Activated CD8-positive, alpha-beta T cell treated with anti-CD3 and anti-CD28 coated beads for 36 hours (primary cell): ENCODE measurements at places on chromosomes 6 and 20. TPM values are rescaled to one million over a fixed set of nuclear protein-coding genes. Genes with fewer than 3 reads are reported as not detected.
A peak's percentile ranks its signal among the peaks of the same experiment; 100 is the strongest.

E2F1 gene
- 71.2 TPM for total RNA-seq

PDYN gene
- not detected for total RNA-seq

WDR27 gene
- total RNA-seq: 49.6 TPM

RRBP1 gene
- 35.2 TPM for total RNA-seq

PPP1R3G gene
- total RNA-seq: 0.16 TPM

CAPN11 gene
- total RNA-seq: 0.18 TPM

HAO1 gene
- total RNA-seq: not detected

DNA sequence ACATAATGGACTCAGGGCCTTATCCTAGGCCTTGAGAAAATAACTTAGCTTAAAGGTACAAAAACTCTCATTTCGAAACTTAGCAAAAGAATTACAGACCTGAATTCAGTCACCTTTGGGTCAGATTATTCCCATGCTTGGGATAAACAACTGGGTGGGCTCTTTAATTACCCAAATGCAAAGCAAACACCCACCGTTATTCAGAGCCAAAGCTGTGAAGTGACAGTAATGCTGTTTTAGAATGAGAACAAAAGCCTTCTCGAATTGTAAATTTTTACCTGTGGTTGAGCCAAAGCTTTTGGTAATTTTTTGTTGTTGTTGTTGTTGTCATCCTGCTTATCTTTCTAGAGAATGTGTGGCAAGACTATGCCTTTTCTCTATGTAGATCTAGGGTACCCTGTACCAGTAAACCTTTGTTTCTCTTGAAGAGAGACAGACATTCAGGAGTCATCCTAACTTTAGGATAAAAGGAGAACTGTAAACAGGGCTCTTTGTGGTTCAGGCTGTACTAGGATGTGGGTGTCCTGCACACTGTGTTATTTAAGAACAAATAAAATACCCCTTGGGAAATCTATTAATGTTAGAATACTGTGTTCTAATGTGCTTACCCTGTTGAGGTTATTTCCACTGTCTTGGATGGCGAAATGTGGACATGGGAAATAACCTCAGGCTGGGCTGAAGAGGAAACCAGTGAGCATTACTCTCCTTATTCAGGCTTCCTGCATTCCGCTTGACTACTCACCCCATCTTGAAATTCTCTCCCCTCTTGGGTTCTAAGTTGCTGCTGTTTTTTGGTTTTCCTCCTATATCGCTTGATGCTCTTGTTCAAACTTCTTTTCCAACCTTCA, 480.7 kb downstream of the CD83 start:
- DNase-seq: no peak
- H3K27ac ChIP-seq: no peak overlapping the region
- no peak overlapping the region for H3K4me3 ChIP-seq
- H3K36me3 ChIP-seq: no peaks in the 10 kb centered on the region
- H3K4me1 ChIP-seq: peaks cover 5% of the 10 kb centered on the region
- H3K27me3 ChIP-seq: no peaks in the 10 kb centered on the region

DNA sequence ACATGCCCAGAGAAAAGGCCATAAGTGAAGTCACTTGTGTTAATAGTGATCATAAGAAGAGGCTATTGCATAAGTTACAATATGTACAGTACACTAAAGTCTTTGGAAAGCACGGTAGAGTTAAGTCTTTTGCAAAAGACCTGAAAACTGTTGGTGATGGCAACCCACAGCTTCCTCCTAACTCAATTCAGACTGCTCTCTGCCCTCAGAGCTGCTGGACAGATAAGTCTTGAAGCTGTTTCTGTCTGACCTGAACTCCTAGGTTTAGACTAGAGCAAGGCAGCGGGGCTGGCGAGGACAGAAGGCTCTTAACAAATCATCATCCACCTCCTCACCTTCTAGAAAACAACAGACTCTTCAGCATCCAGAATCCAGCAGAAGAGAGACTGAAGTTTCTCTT, 125.4 kb downstream of the CD24 start:
- no peak for DNase-seq
- peaks cover 2% of the 10 kb centered on the region for H3K27me3 ChIP-seq
- H3K4me1 ChIP-seq: no peaks in the 10 kb centered on the region
- H3K36me3 ChIP-seq: no peaks in the 10 kb centered on the region
- H3K27ac ChIP-seq: no peak overlapping the region
- H3K4me3 ChIP-seq: no peak overlapping the region

- DNase-seq: no peak
- H3K27ac ChIP-seq: no peak overlapping the region
- no peaks in the 10 kb centered on the region for H3K4me1 ChIP-seq
- no peak overlapping the region for H3K4me3 ChIP-seq
- H3K36me3 ChIP-seq: no peaks in the 10 kb centered on the region
Observed at GRCh38 chr20:117518-117917, 24.9 kb upstream of the DEFB126 start.

DNA sequence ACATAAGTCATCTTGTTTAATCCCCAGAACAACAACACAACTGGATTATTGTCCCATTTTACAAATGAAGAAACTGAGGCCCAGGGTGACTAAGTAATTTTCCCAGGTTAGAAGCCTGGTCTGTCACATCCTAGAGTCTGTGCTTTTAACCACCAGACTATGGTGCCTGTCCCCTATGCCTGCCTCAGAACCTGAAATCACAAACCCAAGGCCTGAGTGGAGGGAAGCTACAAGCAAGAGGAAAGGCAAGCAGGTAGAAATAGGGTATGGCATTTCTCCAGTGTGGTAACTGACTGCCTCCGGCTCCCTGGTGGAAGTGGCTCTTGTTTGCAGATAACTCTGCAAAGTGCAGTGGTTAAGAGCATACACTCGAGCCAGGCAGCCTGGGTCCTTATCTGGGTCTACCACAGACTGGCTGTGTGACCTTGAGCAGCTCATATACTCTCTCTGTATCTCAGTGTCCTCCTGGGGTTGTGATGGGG, 2.5 kb downstream of the TMEM63B start:
- H3K4me3 ChIP-seq: no peak overlapping the region
- peaks cover 12% of the 10 kb centered on the region for H3K36me3 ChIP-seq
- peaks cover 19% of the 10 kb centered on the region for H3K4me1 ChIP-seq
- no peak for DNase-seq
- H3K27me3 ChIP-seq: no peaks in the 10 kb centered on the region

GRCh38 chr20:24034820-24035219, 46.2 kb upstream of the GGTLC1 start:
- no peak for DNase-seq
- H3K27ac ChIP-seq: no peak overlapping the region
- peaks cover 21% of the 10 kb centered on the region for H3K4me1 ChIP-seq
- no peak overlapping the region for H3K4me3 ChIP-seq
- H3K27me3 ChIP-seq: no peaks in the 10 kb centered on the region

GRCh38 chr20:35600993-35601973, 14.3 kb upstream of the SPAG4 start:
- peak overlapping the region; percentile 55 for H3K27ac ChIP-seq
- no peaks in the 10 kb centered on the region for H3K36me3 ChIP-seq
- DNase-seq: peak; percentile 84
- peak overlapping the region; percentile 69 for H3K4me3 ChIP-seq

DNA sequence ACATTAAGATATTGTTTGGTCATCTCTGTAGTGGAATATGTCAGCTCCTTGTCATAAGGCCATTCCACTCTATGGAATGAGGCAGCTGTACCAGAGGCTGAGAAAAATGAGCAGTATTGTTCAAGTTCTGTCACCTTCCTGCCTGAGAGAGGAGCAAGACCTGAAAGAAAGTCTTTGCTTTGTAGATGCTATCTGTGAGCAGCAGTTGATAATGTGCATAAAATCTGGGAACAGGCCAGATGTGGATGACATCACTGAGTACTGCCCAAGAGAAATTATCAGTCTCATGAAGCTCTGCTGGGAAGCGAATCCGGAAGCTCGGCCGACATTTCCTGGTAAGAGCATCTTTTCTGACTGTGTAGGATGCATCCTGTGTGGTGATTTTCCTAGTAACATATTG, 16.8 kb downstream of the RIPK1 start:
- H3K36me3 ChIP-seq: peaks cover 42% of the 10 kb centered on the region
- H3K4me1 ChIP-seq: peaks cover 5% of the 10 kb centered on the region
- H3K27ac ChIP-seq: no peak overlapping the region

DNA sequence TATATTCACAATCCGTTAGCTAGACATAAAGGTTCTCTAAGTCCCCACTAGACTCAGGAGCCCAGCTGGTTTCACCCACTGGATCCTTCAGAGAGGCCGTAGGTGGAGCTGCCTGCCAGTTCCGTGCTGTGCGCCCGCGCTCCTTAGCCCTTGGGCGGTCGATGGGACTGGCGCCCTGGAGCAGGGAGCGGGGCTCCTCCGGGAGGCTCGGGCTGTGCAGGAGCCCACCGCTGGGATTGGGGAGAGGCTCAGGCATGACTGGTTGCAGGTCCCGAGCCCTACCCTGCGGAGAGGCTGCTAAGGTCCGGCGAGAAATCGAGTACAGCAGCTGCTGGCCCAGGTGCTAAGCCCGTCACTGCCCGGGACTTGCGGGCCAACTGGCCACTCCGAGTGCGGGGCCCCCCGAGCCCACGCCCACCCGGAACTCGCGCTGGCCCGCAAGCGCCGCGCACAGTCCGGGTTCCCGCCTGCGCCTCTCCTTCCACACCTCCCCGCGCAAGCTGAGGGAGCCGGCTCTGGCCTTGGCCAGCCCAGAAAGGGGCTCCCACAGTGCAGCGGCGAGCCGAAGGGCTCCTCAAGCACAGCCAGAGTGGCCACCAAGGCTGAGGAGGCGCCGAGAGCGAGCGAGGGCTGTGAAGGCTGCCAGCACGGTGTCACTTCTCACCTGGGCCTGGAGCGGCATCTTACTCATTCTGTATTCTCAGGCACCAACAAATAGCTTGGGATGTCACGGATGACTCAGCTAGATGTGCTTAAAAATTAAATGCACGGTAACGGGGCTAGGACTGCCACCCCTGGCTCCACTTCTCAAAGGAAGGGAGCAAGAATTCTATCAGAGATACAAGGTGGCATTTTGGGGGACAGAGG, 44.1 kb downstream of the IRF4 start:
- H3K4me1 ChIP-seq: peaks cover 41% of the 10 kb centered on the region
- H3K36me3 ChIP-seq: no peaks in the 10 kb centered on the region
- peak overlapping the region; percentile 84 for H3K27ac ChIP-seq

DNA sequence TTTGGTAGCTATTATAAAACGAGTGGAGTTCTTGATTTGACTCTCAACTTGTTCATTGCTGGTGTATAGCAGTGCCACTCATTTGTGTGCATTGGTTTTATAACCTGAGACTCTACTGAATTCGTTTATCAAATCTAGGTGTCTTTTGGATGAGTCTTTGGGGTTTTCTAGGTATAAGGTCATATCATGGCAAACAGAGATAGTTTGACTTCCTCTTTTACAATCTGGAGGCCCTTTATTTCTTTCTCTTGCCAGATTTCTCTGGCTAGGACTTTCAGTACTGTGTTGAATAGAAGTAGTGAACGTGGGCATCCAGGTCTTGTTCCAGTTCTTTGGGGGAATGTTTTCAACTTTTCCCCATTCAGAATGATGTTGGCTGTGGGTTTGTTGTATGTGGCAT, 38.8 kb downstream of the SUMO4 start:
- no peak overlapping the region for H3K27ac ChIP-seq
- no peaks in the 10 kb centered on the region for H3K27me3 ChIP-seq
- H3K4me1 ChIP-seq: peaks cover 17% of the 10 kb centered on the region
- H3K4me3 ChIP-seq: no peak overlapping the region

- no peaks in the 10 kb centered on the region for H3K27me3 ChIP-seq
- peak; percentile 53 for DNase-seq
- H3K4me3 ChIP-seq: no peak overlapping the region
- H3K27ac ChIP-seq: no peak overlapping the region
- H3K36me3 ChIP-seq: peaks cover 3% of the 10 kb centered on the region
Observed at GRCh38 chr6:52514514-52514913, 62.3 kb downstream of the TRAM2 start.

DNA sequence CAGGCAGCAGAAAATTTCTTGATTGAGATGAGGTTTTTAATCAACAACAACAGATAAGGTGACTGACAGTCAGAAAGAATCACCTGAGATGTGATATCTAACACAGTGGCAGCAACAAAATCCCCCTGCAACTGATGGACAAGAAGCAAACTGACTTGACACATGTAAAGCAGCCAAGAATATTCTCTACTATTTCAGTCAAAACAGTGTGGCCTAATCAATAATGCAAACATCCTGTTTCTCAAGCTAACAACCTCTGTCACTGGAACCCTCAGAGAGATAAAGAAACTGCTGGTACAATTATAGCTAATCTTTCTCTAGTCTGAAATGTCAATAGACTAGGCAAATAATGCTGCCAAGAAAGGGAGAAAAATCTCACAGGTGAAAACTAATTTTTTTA, 4.6 kb upstream of the CGA start:
- H3K4me1 ChIP-seq: no peaks in the 10 kb centered on the region
- no peaks in the 10 kb centered on the region for H3K36me3 ChIP-seq
- no peak overlapping the region for H3K27ac ChIP-seq
- peaks cover 9% of the 10 kb centered on the region for H3K27me3 ChIP-seq

GRCh38 chr20:11986954-11987353, 69.3 kb downstream of the BTBD3 start:
- H3K36me3 ChIP-seq: no peaks in the 10 kb centered on the region
- H3K4me1 ChIP-seq: no peaks in the 10 kb centered on the region
- DNase-seq: no peak
- H3K27me3 ChIP-seq: peaks cover 3% of the 10 kb centered on the region

GRCh38 chr6:2807342-2808090, 34.1 kb downstream of the SERPINB1 start:
- no peak for DNase-seq
- no peak overlapping the region for H3K4me3 ChIP-seq
- H3K27ac ChIP-seq: no peak overlapping the region
- H3K36me3 ChIP-seq: no peaks in the 10 kb centered on the region
- no peaks in the 10 kb centered on the region for H3K27me3 ChIP-seq

GRCh38 chr20:1618479-1618878, 1.3 kb downstream of the SIRPB1 start:
- H3K27me3 ChIP-seq: no peaks in the 10 kb centered on the region
- H3K27ac ChIP-seq: peak overlapping the region; percentile 5
- peaks cover 48% of the 10 kb centered on the region for H3K4me1 ChIP-seq

DNA sequence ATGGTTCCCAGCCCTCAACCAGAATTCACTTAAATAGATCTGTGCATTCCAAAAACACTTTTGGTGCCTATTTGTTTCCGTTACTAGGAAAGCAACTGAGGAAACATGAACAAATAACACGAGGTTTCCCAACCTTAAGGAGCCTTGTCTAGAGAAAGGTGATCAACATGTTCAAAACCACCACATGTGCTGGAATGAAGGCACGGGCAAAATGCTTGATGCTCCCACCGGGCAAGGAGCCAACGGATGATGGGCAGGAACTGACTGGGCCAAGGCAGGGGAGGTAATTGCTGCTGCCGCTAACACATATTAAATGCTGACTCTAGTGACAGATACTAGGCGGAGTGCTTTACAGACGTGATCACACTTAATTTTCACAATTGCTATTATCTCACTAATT, 2.5 kb downstream of the MYLK4 start:
- H3K27me3 ChIP-seq: peaks cover 8% of the 10 kb centered on the region
- no peak overlapping the region for H3K4me3 ChIP-seq
- no peak for DNase-seq
- no peak overlapping the region for H3K27ac ChIP-seq
- no peaks in the 10 kb centered on the region for H3K36me3 ChIP-seq

- H3K27ac ChIP-seq: no peak overlapping the region
- no peaks in the 10 kb centered on the region for H3K4me1 ChIP-seq
- no peaks in the 10 kb centered on the region for H3K27me3 ChIP-seq
Observed at GRCh38 chr6:162395181-162395580, 332.4 kb downstream of the PRKN start.

GRCh38 chr6:95417856-95418255, 159.5 kb upstream of the MANEA start:
- no peaks in the 10 kb centered on the region for H3K27me3 ChIP-seq
- no peak overlapping the region for H3K27ac ChIP-seq
- no peak overlapping the region for H3K4me3 ChIP-seq
- H3K4me1 ChIP-seq: no peaks in the 10 kb centered on the region
- no peak for DNase-seq
- no peaks in the 10 kb centered on the region for H3K36me3 ChIP-seq
